ENCODE measurements at places on chromosomes 1 and 21.

GRCh38 chr1:143667730-143668129, 304.1 kb downstream of the FAM72C start:
- DNase-seq = no peak

DNA sequence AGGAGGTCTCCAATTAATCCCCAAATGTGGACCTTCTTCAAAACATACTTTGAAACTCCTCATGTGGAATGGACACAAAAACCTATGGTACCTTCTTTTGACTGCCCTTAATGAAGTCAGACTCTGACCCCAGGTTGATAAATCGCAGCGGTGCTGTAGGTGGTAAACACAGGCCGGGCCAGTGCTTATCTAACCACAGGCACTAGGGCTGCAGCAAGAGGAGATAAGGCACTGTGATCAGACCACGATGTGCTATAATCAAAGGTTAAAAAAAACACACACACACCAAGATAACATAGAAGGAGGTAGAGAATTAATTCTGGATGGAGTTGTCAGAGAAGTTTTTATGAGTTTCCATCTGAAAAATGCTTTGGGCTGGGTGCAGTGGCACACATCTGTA, 52.3 kb upstream of the SIPA1L2 start:
- DNase-seq = no peak

DNA sequence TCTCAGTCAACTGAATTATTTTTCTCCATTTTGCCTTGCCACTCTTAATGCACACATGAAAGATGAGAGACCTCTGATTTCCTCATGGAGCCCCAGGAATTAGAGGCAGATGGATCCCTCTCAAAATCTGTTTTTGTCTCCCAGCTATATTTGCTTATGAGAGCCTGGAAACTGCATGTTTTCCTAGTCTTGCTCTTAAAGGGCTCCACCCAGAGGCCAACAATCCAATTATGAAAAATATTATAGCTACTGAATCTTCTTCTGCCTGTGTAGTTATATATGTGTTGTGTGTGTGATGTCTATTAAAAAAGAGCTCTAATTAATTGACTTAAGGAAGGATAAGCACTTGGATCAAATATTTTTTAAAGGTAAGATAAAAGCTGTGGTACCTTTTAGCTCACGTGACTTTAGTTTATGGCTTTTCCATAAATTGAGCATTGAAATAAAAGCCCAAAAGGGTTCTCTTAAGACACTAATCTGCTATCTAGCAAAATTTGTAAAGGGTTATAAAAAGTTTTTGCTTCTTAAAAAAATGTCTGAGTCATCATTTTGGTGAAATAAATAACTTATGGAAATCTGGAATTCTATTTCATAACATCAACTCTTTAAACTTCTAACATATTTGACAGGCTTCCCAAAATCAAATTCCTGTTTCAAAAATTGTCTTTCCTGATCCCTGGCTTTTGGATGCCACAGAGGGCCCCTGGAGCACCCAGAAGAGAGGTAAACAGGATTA, 31.2 kb upstream of the TSPEAR start:
- DNase-seq = no peak

DNA sequence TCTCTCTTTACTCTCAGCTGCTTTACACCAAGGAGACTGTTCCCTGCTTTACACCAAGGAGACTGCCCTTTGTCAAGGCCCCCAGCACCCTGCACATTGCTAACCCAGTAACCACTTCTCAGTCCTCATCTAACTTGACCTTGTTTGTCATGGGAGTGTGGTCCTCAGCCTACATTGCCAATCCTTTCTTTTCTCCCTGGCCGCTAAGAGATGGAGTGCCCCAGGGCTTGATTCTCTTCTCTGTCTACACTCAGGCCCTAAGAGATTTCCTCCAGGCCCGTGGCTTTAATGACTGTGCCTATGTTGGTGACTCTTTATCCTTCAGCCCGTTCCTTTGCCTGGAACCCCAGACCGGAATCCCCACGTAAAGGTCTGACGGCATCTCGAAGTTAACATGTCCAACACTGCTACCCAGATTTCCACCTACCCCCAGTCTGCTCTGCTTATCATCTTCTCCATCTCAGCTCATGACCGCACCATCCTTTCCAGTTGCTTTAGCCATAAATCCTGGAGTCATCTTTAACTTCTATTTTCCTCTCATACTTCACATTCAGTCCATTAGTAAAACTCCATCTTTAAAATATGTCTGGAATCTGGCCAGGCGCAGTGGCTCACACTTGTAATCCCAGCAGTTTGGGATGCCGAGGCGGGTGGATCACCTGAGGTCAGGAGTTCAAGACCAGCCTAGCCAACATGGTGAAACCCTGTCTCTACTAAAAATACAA, 9.5 kb upstream of the SEMA4A start:
- DNase-seq = no peak

- DNase-seq = no peak
These were observed 2.6 kb downstream of the TAGLN2 start for GRCh38 chr1:159922511-159923202.

DNA sequence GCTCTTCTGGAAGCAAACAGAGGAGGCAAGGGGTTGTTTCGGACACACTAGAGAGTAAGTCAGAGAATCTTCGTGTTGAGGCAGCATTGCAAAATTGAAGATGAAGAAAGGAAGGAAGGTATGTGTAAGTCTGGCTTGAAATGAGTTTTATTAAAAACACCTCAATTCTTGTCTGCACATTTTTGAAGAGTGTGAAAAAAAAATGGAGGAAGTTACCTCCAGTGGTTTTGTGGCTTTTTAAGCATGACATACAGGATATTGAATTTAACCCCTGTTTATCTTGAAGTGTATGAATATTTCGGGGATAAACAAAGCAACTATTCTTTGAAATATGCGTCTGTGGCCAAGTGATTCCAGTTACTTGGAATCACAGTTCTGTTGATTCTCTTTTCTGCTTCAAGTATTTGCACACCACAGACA, 203.2 kb upstream of the SGIP1 start:
- no peak for DNase-seq

DNA sequence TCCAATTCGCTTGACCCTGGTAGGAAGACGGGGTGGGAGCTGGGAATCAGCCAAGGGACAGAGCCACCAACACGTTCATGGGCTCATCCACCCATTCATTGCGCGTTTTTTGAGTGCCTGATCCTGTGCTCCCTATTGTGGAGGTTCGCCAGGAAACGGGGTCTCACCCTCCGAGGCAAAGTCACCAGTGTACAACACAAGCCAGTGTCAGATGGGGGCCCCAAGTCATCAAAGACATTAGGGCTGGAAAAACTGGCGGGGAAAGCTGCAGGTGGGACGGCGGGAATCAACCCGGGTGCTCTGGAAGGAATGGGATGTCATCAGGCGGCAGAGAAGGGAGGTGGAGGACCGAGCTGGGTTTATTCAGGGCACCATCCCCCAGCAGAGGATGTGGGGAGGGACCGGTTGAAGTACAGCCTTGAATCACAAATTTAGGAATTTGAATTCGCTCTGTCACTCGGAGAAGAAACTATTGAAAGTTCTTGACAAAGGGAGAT, 667 bp upstream of the NID1 start:
- DNase-seq = no peak

DNA sequence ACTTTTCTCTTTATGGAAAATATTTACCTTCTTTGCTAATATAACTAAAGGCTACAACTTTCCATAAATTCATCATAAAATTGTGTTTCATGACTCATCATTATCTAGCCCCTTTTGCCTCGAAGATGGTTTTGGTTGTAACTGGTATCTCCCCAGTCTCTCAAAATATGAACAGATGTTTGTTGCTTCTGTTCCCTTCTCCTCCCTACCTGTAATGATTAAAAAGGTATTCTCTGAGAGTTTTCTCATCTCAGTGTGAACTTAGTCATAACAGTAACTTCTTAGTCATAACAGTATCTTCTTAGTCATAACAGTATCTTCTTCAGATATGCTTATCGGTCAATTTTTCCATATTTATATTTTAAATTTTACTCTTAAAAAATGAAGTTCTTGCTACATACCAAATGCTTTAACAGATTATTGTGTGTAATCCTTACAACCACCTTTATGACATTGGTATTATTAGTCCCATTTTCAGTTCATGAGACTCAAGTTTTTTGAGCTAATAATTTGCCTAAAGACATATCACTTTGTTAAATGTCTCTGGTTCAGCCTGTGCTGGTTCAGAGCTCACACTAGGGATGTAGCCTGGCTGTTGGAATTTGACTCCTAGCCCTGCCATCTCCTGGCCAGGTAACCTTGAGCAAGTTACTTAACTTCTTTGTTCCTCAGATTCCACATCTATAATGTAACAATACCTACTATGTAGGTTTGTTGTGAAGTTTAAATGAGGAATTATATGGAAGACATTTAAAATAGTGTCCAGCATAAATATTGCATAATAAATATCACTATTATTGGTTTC, 32.6 kb downstream of the ATP1B1 start:
- DNase-seq = no peak

DNA sequence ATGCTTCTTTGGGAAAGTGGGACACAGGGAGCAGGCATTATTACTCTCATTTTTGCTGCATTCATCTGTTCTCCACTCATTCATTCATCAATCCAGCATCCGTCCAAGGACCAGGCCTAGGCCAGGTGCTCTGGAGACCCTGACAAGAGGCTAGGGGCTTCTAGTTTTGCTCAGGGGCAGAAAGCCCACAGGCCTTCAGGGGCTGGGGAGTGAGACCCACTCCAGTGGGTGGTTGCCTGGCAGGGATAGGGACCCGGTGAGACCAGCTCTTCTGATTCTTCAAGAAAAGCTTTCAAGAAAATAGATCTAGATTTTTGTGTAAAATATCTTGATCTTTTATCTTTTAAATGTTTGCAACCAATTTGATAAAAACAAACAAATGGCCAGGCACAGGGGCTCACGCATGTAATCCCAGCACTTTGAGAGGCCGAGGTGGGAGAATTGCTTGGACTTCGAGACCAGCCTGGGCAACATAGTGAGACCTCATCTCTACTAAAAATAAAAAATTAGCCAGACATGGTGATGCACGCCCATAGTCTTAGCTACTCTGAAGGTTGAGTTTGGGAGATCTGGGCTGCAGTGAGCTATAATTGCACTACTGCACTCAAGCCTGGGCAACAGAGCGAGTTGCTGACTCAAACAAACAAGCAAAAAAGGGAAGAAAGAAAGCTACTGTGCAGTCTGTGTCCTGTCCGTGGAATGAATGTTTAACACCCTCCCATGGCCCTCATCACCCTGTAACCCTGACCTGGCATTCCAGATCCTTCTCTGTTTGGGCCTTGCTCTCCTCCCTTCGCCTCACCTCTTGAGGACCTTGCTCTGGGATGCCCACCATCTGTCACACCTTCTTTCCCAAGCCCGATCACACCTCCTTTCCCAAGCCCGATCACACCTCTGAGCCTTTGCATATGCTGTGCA, 17.3 kb upstream of the LRP8 start:
- DNase-seq = no peak

GRCh38 chr1:162861625-162862024, 650 bp upstream of the CCDC190 start:
- DNase-seq = no peak

DNA sequence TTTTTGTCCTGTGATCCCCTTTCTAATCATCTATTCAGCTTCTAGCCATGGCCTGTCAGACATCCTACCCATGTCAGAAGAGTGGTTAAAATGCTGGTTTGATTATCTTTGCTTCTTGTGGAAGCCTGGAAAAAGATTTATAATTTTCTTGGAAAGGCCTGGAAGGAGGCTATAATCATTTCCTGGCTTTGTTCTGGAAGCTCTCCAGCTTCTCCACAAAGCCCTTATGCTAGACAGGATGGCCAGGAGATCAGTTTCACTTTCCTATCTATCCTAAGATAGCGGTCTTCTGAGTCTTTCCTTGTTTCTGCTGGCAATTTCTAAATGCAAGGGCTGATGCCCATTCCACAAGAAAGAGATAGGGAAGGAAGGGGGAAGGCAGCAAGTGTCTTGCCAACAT, 90.9 kb upstream of the SLC44A3 start:
- peak; percentile 21 for DNase-seq

GRCh38 chr21:24785033-24785432, 822.2 kb downstream of the MRPL39 start:
- no peak for DNase-seq

GRCh38 chr1:64470665-64471217, 812 bp downstream of the CACHD1 start:
- DNase-seq = peak; percentile 6

DNA sequence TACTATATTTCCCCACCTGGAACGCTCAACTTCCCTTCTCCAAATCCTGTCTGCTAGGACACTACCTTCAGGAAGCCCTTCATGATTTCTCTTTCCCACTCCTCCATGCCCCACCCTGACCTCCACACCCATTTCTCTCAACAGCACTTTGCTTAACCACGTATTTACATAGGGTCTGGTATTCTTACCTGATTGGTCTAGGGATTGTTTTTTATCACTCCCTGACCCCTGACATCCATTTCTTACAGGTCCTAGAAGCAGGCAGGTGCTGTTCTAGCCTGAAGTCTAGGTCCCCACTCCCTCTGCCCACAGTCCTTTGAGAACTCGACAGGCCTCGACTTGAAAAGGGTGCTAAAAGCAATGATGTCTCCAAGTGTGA, 47.5 kb downstream of the DMAP1 start:
- no peak for DNase-seq

GRCh38 chr21:44010429-44010828, 1.7 kb upstream of the TRAPPC10 start:
- no peak for DNase-seq

DNA sequence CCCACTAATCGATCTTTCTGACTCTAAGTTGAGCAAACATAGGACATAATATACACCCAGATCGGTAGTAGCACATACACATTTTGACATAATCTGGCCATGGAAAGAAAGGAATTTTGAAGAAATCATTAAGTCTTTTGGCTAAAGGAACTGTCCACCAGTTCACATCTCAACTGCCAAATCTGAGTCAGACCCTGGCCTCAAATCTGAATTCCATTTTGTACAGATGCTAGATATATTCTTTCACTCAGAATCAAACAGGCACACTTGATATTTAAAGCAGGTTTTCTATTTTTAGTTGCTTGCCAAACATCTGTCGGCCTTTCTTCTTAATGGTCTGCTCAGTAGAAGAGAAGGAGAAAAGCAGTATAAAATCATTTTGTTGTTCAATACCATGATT, 281.8 kb downstream of the BARHL2 start:
- no peak for DNase-seq

DNA sequence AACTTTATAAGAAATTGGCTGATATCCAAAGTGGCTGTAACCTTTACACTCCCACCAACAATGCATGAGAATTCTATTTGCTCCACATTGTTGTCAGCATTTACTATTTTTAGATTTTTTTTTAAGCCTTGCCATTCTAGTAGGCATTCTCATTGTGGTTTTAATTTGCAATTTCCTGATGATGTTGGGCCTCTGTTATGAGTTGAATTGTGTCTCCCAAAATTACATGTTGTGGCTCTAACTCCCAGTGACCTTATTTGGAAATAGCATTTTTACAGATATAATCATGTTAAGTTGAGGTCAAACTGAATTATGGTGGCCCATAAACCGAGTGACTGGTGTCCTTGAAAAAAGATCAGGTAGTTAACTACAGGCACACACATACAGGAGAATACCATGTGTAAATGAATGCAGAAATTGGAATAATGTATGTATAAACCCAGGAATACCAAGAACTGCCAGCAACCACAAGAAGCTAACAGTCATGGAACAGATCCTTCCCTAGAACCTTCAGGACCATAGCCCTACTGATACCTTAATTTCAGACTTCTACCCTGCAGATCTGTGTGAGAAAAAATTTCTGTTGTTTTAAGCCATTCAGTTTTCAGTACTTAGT, 348.8 kb upstream of the DAB1 start:
- DNase-seq = no peak

- no peak for DNase-seq
These were observed 35.8 kb downstream of the CRYAA start for GRCh38 chr21:43204638-43205037.

- DNase-seq = no peak
These were observed 222.3 kb downstream of the RHOU start for GRCh38 chr1:228957535-228957934.
